ENCODE measurements at places on chromosomes 1 and 21. TPM values are rescaled to one million over a fixed set of nuclear protein-coding genes. Genes with fewer than 3 reads are reported as not detected.

Gene LCE1A
- not detected for total RNA-seq

- H3K27ac ChIP-seq: no peak overlapping the region
- H3K27me3 ChIP-seq: no peaks in the 10 kb centered on the region
- no peak for DNase-seq
- no peaks in the 10 kb centered on the region for H3K4me1 ChIP-seq
- H3K4me3 ChIP-seq: no peak overlapping the region
Observed at GRCh38 chr1:200473698-200474371, 64.0 kb upstream of the ZNF281 start.

DNA sequence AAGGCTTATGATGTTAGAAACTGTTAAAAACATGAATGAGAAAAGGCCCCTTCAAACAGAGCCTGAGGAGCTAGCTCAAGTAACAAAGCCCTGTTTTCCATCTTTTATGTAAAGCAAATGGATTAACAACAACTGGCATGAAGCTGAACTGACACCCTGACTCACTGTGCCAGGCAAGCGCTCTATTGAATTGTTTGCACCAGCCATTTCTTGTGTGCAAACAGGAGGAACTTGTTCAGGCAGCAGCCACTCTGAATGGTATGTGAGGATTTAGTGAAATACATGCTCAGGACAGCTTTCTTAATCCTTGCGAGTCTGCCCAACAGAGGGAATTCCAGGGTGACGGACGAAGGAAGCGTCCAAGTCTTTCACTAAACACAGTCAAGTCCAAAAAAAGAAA lies 291.1 kb upstream of the ADGRL2 start:
- no peak overlapping the region for H3K27ac ChIP-seq
- no peaks in the 10 kb centered on the region for H3K4me1 ChIP-seq
- H3K4me3 ChIP-seq: no peak overlapping the region
- no peaks in the 10 kb centered on the region for H3K36me3 ChIP-seq

- H3K4me3 ChIP-seq: no peak overlapping the region
- H3K27ac ChIP-seq: peak overlapping the region; percentile 29
- H3K36me3 ChIP-seq: no peaks in the 10 kb centered on the region
- H3K27me3 ChIP-seq: no peaks in the 10 kb centered on the region
Observed at GRCh38 chr1:2044510-2045319, 5.5 kb upstream of the PRKCZ start.

- no peaks in the 10 kb centered on the region for H3K27me3 ChIP-seq
- H3K27ac ChIP-seq: no peak overlapping the region
- DNase-seq: no peak
- H3K4me3 ChIP-seq: no peak overlapping the region
- H3K36me3 ChIP-seq: no peaks in the 10 kb centered on the region
Observed at GRCh38 chr1:237976331-237976730, 85.6 kb upstream of the ZP4 start.

Gene TMEM54
- total RNA-seq: 121 TPM

Gene FAM167B
- 0.42 TPM for total RNA-seq

DNA sequence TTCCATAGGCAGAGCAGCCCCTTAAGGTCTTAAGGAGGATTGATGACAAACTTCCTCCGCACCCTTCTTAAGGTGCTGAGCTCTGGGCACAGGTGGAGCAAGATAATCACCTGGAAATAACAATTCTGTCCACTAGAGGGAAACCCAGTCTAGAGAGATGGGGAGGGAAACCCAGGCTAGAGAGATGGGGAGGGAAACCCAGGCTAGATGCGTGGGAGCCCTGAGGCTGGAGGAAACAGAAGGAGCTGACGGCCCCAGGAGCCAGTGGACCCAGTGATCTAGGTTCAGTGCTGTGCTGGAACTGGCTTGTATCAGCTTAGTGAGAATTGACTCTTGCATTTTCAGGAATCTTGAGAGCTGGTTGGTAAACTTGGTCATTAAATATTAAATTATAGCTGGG lies 17.8 kb upstream of the MYCL start:
- H3K36me3 ChIP-seq: no peaks in the 10 kb centered on the region
- H3K27me3 ChIP-seq: no peaks in the 10 kb centered on the region
- H3K4me1 ChIP-seq: peaks cover 5% of the 10 kb centered on the region
- DNase-seq: peak; percentile 68
- H3K27ac ChIP-seq: no peak overlapping the region

DNA sequence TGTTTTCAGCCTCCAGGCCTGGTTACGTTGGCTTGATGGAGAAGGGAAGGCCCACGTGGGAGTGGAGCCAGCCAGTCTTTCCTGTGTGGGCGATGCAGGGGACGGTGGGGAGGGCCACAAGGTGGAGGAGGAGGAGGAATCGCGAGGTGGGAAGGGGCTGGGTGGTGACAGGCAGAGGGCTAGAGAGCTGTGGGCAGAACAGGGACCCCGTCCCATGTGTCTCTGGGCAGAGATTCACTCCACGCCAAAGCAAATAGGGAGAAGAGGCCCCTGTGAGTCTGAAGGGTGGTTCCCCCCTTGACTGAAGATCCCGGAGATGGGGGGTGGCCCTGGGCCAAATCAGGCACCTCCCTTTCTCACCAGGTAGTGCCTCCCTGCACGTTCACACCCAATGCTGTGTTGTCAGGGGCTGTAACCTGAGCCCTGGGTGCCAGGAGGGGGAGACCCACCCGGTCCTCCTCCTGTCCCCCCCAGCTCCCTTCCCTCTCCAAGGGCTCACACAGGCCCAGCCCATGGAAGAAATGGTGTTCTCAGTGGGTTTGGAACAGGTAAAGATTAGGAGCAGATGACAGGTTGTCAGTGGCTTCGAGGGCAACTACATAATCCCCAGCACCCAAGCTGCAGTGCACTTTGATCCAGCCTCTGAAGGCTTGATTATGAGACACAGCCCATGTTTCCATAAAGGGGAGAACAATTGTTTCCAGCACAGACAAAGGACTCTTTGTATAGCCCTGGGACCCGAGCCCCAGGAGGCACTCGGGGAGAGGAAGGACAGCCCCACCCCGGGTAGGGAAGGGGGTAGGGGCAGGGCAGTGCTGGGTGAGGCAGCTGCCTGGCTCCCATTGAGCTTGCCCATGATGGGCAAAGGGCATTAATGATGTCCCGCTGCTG lies 37.7 kb upstream of the GPR37L1 start:
- no peak overlapping the region for H3K4me3 ChIP-seq
- H3K27ac ChIP-seq: peak overlapping the region; percentile 80
- peak; percentile 87 for DNase-seq
- H3K27me3 ChIP-seq: no peaks in the 10 kb centered on the region
- H3K36me3 ChIP-seq: no peaks in the 10 kb centered on the region

- no peaks in the 10 kb centered on the region for H3K4me1 ChIP-seq
- H3K27ac ChIP-seq: no peak overlapping the region
- H3K4me3 ChIP-seq: no peak overlapping the region
- H3K36me3 ChIP-seq: no peaks in the 10 kb centered on the region
- no peak for DNase-seq
- H3K27me3 ChIP-seq: no peaks in the 10 kb centered on the region
Observed at GRCh38 chr21:34345091-34345871, 18.5 kb upstream of the KCNE2 start.

All from HCT116 (cell line).